ENCODE measurements at places on chromosomes 1 and 21.

GRCh38 chr1:196427976-196428734, 180.1 kb downstream of the KCNT2 start:
- DNase-seq, result no peak

GRCh38 chr1:171127099-171127498, 36.4 kb downstream of the FMO3 start:
- no peak for DNase-seq

DNA sequence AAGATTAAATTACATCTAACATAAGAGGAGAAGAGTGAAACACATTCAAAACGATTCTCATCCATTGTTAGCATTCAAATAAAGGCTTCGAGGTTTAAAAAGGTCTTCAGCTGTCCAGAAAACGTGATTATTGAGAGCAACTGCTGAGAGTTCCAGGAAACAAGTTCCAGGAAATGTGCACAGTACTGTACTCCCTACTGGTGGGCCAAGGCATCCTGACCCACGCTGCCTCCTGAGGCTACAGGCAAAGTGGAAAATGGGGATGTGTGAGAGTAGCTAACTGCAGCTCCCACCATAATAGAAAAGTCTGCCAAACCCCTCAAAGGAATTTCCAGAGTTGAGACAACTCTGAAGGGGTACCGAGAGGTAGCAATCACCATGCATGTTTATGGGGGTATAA, 2.0 kb downstream of the VAV3 start:
- no peak for DNase-seq

GRCh38 chr1:44040846-44041245, 9.6 kb upstream of the SLC6A9 start:
- no peak for DNase-seq

DNA sequence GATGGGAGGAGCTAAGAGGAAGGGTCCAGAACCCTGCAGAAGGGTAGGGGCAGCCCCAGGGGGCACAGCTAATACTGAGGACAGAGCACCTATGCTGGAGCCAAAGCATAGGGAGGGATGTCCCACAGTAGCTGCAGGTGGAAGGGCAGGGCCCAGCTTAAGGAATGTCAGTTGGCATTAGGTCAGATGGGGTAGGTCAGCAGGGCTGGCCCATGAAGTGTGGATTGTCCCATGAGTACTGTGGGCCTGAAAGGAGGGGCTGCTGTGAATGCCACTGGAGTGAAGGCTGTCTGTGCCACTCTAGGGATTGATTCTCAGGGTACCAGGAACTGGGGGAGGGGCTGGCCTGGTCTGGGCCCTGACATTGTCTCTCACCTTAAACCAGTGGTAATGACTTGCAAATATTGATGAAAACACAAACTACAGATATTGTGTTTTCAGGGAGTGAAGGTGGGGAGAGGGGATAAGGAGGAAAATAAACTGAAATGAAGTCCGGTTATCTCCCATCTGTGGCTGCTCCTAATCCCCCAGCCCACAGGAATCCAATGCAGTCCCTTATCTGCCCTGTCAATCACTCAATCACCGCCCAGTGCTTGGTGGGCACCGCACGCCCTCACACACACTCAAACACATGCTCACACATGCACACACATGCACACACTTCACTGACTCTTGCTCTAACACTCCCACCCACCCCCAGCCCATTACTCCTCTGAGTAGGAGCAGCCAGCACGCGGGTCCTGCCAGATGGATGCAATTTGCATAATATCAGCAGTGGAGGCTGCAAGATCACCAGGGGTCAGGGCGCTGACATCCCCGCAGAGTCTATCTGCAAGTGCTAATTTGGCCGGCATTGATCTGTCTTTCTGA, 27.8 kb downstream of the DMAP1 start:
- DNase-seq, result no peak

DNA sequence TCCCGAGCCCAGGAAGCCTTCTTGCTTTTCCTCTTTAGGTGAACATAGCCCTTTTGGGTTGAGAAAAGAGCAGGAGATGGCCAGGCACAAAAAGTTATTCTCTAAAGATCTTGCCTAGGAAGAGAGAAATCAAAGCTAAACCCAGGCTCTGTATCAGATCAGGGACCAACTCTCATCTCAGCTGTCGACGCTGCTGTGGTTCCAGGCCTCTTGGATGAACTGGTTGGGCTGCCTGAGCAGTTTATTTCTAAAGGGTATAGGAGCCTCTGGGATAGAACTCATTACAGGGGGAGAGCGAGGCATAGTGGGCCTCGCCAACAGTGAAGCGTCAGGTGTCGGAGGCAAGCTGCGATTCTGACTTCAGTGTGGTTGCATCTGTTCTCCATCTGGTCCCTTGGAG, 82.6 kb upstream of the F3 start:
- DNase-seq, result no peak

GRCh38 chr1:229268505-229268904, 2.4 kb upstream of the RAB4A start:
- DNase-seq, result no peak

GRCh38 chr1:82116105-82116504, 315.4 kb downstream of the ADGRL2 start:
- no peak for DNase-seq

- no peak for DNase-seq
Measured at GRCh38 chr21:14630556-14631069, 84.5 kb upstream of the SAMSN1 start.

DNA sequence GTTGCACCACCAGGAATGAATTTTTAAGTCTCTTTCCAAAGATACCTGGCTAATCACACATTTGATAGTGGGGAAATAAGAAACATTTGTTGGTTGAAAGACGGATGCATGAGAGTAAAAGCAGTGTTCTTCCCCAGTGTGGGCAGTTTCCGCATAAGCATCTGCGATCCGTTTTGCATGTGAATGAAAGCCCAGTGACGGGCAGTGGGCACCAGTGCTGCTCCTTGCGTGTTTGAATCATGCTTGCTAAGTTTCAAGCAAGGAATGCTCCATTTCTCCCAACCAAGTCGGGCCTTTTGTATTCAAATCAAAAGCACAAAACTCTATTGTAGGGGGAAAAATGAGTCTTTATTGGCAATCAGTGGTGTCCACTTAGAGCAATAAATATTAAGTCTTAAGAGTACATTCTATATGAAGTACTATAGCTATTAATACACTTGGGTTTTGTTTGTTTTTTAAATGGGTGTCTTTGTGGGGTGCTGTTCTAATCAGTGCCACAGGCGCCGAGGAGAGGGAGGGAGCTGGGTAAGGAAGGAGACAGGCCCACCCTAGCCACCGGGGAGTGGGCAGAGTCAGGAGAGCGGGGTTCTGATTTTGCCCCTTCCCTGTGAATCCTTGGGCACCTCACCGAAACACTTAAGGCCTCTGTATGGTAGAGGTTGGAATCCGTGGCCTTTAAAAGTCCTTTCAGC, 750 bp upstream of the PTGFRN start:
- DNase-seq, result no peak

GRCh38 chr1:176183618-176184017, 23.5 kb downstream of the COP1 start:
- DNase-seq, result no peak

- no peak for DNase-seq
Measured at GRCh38 chr1:230281556-230281955, 144.6 kb downstream of the PGBD5 start.

- DNase-seq, result no peak
Measured at GRCh38 chr1:241622669-241623068, 17.5 kb downstream of the CHML start.

GRCh38 chr1:5744911-5745799, 247.1 kb downstream of the NPHP4 start:
- DNase-seq, result no peak

- DNase-seq, result no peak
Measured at GRCh38 chr1:205739348-205740160, 10.4 kb downstream of the NUCKS1 start.

DNA sequence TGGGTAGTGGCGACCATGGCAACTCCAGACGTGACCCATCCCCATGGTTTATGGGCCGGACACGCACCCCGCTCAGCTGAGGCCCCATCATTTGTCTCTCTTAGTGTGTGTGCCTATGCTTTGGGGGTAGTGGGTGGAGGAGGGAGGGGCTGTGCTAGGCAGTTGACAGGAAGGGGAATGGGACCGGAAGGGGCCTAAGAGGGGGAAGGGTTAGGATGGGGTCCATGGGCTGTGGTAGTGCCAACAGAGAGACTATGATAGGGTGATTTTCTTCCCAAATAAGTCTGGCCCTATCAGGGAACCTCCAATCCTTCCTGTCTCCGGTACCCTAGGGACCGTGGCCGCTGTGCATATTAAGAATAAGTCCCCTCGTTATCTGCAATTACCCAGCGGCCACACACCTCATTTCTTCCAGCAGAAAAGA, 9.9 kb downstream of the DMAP1 start:
- DNase-seq, result no peak

All from caudate nucleus (tissue), 63 donors.